ENCODE measurements at places on chromosomes 1 and 21.

GRCh38 chr1:6955357-6956094 lies 170.3 kb downstream of the CAMTA1 start:
- DNase-seq = no peak

- DNase-seq = no peak
Observed at GRCh38 chr1:12436817-12437599, 181.0 kb downstream of the DHRS3 start.

- DNase-seq = no peak
Observed at GRCh38 chr1:84585803-84586202, 11.6 kb upstream of the CTBS start.

DNA sequence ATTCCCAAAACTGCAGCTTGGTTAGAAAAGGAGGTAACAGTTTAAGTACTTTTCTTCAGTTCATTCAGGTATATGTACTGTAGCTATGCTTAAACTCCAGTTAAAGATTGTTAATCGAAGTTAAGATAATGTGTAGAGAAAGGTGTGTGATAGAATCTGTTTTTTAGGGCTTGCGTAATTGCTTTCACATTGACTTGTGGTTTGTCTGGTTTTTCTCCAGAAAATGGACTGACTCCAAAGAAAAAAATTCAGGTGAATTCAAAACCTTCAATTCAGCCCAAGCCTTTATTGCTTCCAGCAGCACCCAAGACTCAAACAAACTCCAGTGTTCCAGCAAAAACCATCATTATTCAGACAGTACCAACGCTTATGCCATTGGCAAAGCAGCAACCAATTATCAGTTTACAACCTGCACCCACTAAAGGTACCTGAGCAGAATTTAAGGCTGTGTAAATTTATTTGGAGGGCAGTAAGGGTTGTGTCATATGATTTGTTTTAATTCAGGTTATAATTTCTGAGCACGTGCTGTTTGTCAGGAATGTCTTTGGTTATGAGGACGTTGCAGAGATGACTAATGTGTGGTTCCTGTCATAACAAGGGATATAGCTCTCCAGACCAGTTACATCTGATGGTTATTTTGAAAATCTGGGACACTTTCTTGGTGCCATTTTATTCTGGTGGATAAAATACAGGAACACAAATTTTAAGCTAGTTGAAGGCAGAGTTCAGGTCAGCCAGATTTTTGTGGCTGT lies 26.0 kb downstream of the ATF6 start:
- no peak for DNase-seq

GRCh38 chr1:119964673-119965363 lies 68.5 kb upstream of the ADAM30 start:
- DNase-seq = no peak

- no peak for DNase-seq
Observed at GRCh38 chr1:41484402-41485241, at the start of gene EDN2. TSS of gene EDN2 (minus strand) at chr1:41484683. CDS start at chr1:41484601, 82 bp downstream.

DNA sequence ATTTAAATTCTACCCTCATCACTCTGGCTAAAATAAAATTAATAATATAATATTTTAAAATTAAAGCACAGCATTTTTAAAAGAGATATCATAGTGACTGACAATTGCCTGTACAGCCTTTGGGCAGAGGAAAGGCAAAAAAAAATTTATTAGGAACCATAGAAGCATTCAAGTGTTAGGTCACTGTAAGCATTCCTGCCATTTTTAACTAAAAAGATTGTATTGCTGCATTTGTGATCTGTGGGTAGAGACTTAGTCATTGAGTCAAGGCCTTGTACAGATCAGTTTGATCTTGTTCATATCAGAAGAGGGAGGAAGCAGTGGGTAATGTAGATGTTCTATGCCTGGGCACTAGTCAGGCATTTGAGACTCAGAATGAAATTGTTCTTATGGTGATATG lies 109.9 kb downstream of the LYPLAL1 start:
- DNase-seq = no peak

- no peak for DNase-seq
Observed at GRCh38 chr1:37033355-37034101, 787 bp downstream of the GRIK3 start.

DNA sequence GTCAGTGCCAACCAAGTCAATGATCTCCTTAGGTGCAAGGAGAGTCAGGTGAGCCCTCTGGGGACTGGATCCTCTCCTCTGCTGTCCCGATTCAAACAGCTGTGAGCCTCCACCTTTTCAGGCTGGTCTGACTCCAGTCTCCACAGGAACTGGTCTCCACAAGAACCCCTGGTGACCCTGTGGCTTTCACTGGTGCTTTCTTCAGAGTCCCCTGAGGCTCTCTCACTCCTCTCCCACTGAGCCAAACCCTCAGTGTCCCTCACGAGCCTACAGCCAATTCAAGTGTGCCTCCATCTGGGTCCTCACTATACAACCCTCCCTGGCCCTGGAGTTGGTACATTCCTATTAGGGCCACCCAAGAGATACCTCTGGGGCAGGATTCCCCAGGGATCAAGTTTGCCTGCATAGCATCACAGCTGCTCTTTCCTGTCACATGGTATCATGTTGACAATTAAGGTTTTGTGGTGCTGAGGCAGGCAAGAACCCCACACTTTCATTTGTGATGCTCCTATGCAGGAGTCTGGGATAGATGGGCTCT lies 5.2 kb upstream of the NGF start:
- DNase-seq = no peak

GRCh38 chr1:212212906-212213305 lies 72.3 kb upstream of the PPP2R5A start:
- no peak for DNase-seq

DNA sequence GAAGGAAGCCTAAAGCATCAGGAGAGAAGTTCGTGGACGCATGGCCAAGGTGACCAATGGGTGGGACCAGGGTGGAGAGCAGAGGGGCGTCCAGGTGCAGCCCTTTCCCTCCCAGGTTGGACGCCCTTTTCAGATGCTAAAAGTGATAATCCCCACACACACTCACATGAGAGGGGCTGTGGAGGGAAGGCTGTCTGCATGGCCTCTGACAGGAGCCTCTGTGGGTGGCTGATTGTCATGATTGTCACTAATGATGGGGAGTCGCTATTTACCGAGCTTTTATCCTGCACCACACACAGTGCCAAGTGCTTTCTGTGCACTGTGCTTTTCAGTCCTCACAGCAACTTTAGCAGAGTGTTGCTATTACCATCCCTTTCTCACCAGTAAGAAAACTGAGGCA lies 27.1 kb upstream of the C1QA start:
- no peak for DNase-seq

DNA sequence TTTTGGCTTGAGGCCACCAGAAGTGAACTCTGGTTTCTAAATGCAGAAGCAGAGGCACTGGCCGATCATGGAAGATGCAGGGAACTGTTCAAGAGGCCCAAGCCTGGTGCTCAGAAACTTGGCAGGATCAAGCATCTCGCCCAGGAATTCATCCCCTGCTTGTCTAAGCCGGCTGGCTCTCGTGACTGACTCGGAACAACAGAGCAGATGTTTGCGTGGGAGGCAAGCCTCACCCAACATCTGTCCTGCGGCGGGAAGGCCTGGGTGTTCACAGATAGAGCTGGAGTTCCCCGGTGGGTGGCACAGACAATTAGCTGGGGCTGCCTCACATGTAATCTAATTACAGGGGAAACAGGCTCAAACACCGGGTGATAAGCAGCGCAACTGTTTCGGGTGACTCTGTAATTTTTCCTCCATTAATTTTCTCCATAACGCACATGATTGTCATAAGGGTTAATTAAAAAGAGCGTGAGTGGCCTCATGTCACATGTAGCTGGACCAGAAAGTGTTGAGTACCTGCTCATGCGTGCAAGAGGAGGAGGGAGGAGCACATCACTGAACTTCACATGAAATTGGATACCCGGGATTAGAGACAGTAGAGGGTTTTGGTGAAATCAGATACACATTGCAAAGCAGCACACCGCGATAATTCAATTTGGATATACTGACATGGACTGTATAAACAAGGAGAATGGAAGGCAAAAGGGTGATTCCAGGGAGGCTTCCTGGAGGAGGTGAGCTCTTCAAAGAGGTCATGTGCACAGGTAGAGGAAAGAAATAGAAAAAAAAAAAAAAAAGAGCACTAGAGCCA lies 180.0 kb downstream of the ETS2 start:
- DNase-seq = no peak

DNA sequence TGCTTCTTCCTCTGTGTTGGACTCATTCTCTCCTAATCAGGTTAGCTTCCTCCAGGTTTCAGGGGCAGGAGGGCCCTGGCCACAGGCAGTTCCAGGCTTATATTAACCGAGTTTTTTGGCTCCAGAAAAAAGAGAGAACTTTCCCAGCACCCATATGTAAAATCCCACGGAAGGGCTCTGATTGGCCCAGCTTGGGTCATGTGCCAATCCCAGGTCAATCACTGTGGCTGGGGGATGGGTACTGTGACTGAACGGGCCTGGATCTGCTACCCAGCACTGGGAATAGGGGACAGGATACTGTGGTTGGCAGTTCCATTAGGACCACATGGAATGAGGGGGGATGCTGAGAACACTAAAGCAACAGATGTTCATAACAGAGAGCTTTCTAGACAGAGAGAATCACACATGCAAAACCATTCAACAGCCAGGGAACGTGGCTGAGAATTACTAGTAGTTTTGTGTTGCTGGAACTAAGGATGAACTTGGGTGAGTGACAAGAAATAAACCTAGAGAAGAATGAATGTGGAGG lies 51.1 kb upstream of the NEK2 start:
- DNase-seq = no peak

GRCh38 chr1:158999316-159000069 lies 10.2 kb upstream of the IFI16 start:
- DNase-seq = peak; percentile 74

DNA sequence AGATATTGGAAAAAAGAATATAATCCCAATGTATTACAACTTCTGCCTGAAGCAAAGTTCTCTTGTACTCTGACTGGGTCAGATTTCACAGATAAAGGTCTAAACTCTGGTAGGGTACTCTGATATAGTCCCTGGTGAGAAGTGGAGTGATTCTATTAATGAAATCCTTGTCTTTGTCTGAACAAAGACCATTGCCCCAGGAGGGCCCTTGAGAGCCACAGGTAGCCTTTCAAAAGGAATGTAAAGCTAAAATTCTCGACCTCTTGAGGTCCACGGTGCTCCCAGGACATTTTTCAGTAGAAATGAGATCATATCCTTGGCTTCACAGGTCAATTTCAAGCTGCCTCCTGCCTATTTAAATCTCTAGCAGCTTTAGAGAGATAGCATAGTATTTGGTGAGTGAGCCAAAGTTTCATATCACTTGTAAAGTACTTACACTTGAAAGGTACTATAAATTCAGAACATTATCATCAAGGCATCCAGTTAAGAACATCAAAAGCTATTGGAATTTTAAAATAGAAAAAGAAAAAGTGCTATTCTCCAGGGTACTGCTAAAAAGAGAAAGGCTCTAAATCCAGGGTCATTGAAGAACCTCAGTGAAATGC lies 10.1 kb downstream of the TNNI3K start:
- no peak for DNase-seq

- DNase-seq = no peak
Observed at GRCh38 chr1:208258277-208258676, 14.1 kb upstream of the PLXNA2 start.

DNA sequence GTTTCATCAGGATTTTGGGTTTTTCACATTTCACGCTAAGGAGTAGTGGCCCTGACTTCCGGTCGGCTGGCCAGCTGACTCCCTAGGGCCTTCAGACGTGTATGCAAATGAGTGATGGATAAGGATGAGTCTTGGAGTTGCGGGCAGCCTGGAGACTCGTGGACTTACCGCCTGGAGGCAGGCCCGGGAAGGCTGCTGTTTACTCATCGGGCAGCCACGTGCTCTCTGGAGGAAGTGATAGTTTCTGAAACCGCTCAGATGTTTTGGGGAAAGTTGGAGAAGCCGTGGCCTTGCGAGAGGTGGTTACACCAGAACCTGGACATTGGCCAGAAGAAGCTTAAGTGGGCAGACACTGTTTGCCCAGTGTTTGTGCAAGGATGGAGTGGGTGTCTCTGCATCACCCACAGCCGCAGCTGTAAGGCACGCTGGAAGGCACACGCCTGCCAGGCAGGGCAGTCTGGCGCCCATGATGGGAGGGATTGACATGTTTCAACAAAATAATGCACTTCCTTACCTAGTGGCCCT lies 23.1 kb upstream of the TNFRSF1B start:
- no peak for DNase-seq

DNA sequence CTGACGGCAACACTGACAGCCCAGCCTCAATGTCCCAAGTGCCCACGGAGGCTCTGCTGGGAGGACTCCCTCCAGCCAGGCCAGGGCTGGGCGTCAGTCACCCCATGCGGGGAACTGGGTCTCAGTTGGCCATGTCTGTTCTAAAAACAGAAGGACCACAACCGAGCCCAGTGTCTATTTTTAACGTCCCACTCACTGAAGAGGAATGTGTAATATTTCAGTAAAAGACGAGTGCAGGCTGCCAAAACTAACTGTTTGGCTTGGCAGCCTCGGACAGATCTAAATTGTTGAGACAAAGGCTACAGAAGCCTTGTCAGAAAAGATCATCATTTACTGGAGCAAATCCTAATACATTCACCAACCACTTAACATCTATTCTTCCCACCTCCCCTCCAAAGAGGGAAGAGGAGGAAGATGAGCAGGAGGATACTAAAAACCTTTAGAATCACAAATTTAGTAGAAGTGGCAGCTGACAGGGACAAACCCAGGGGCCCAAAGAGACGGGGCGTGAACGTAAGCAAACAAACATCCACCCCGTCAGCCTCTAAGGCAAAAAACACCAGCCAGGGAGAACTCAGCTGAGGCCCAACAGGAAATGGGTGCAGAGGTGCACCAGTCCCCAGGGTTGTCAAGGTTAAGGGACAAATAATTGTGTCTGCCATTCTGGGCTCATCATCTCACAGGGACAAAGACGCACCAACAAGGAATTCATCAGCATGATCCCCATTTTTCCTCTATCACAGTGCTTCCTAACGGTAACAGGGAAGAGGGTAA lies 18.7 kb downstream of the C1orf198 start:
- no peak for DNase-seq

- no peak for DNase-seq
Observed at GRCh38 chr1:11132563-11133293, 33.1 kb upstream of the EXOSC10 start.

GRCh38 chr1:234613128-234613875 lies 3.3 kb upstream of the IRF2BP2 start:
- DNase-seq = peak; percentile 42

DNA sequence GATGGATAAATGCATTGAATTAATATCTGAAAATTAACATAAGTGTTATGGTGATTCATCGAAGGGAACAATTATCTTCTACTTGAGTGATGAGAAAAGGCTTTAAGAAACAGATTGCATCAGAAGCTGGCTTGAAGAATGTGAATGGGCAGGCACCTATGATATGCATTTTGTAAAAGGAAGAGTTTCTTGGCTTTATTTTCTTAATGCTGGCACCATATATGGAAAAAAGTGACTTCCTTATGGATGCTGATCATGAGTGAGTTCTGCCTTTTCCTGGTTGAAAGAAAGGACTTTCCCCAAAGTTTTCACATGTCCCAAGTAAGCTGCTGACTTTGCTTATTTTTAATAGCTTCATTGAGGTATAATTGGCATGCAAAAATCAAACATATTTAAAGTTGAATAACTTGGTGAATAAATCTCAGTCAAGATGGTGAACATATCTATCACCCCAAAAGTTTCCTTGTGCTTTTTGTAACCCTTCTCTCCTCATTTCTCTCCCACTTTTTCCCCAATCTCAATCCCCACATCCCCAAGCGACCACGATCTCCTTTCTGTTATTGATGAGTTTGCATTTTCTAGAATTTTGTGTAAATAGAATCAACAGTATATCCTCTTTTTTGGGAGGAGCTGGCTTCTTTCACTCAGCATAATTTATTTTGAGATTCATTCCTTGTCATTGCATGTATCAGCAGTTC lies 74.2 kb downstream of the SPATA46 start:
- no peak for DNase-seq
